Colonic mucosa (tissue), 4 donors: ENCODE measurements at places on chromosomes 7 and 10. TPM values are rescaled to one million over a fixed set of nuclear protein-coding genes. Genes with fewer than 3 reads are reported as not detected.
A peak's percentile ranks its signal among the peaks of the same experiment; 100 is the strongest.

- DNase-seq, result no peak
Observed at GRCh38 chr7:70756789-70757188, 375.2 kb upstream of the GALNT17 start.

DNA sequence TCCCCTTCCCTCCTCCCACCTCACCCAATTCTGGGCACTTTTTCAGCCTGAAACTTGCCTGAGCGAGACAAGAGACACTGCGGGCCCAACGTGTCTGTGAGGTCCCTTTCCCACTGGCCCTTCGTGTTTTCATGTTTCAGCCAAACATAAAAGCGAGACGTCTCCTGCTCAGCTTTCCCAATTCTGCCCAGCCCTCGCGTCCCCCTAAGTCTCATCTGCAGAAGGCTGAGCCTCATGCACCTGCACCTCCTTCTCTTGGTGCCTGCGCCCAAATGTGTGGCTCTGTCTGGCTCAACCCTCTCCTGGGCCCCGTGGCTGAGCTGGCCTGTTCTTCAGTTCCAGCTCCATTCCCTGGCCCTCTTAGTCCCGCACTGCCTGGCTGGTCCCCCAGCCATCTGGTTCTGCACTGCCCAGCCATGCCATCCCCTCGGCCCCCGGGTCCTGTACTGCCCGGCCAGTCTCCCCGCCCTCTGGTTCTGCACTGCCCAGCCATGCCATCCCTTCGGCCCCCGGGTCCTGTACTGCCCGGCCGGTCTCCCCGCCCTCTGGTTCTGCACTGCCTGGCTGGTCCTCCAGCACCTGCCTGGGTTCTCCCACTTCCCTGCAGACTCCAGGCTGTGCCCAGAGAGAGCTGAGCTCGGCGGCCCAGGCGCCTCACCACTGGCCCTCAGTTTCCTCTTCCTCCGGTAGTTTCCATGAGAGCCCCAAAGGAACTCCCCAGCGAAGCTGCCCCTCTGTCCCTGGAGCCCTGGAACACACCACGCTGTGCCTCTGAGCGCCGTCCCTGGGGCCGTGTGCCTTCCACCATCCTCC lies 224.1 kb downstream of the DNAJB6 start:
- DNase-seq, result no peak

DNA sequence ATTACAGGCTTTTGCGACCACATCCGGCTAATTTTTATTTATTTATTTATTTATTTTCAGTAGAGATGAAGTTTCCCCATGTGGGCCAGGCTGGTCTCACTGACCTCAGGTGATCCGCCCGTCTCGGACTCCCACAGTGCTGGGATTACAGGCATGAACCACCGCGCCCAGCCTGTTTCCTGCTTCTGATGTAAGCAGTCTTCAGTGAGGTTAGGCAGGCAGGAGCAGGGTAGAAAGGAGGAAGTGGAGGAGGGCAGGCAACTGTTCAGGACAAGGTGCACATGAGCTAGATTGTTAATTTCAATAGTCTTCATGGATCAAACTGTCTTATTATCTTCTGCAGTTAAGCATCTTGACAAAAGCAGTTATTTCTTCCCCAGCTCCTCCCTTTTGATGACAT lies 605.0 kb downstream of the CCSER2 start:
- peak; percentile 23 for DNase-seq

- no peak for DNase-seq
Observed at GRCh38 chr10:86798025-86798424, 41.6 kb downstream of the BMPR1A start.

Gene GARIN1A
- 0.89 TPM for total RNA-seq
